ENCODE measurements at places on chromosomes 2 and 18.

DNA sequence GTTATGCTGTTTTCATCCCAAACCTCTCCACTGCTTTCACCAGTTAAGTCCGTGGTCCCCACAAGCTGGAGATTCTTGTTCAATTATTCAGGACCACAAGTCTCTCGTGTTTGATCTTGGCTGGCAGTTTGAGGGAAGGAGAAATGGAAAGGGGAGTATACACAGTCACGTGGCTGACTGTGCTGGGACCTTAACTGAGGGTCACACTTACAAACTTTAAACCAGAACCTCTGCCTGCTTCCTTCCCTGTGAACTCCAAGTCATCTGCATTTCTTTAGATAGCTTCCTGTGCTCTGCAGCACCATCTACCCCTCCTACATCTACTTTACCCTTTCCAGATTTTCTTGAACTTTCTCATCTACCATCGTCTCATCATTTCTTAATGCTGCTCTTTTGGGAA, 91.7 kb downstream of the ARHGEF4 start:
- DNase-seq = no peak

DNA sequence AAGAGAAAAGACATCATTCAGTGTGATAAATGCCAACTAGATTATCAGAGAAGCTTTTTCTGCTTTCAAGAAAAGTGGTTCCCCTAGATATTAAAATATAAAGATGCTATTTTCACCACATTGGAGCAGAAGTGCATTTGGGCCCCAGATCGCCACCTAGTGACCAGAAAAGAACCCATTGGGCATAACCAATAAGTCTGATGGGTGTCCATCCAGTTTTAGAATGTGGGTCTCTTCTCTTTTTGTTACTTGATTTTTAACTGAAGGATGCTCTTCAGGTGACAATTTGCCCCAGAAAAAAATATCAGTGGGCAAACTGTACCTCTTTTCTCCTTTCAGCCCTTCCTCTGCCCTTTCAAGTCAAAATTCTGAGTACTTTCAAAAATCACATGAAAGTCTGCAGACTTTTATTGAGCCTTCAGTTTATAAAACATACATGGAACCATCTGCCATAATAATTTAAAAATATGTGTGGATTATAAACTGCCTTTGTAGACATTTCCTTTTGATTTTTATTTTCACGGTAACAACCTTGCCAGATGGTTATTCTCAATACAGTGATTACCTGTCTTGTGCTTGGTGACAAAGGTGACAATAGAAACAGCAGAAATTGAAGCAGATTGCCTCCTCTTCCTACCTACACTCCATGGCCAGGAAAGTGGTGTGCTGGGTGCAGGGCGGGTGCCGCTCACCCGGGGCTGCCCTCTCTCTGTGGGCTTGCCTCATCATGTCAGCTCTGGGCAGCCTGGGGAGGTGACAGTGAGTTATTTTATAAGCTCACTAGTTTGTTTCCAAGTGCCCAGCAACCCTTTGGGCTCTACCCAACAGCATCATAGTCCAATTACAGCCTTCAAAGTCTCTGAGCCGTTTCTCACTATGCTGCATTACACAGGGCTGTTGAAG, 124.5 kb downstream of the DCDC2C start:
- DNase-seq = no peak

DNA sequence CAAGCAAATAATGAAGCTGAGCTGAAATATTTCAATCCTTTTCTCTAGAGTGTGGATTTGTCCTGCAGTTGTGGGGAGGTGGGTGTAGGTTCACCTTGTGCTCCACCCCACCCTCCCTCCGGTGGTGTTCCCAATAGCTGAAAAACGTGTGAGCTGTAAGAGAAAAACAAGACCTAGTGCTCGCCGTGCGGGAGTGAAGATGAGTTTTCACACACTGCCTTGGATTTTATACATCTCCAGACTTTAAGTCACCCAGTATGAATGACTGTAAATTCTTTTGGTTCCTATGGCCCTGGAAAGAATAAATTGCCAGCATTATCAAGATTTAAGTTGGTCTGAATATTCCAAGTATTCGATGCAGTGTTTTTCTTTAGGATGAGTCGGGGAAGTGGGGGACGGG, 1.9 kb upstream of the SOX11 start:
- no peak for DNase-seq

- DNase-seq = no peak
Measured at GRCh38 chr2:45024600-45025291, 15.5 kb upstream of the SIX2 start.

- DNase-seq = peak; percentile 8
Measured at GRCh38 chr2:181393472-181393871, 63.7 kb upstream of the ITGA4 start.

All from effector memory CD8-positive, alpha-beta T cell (primary cell).